ENCODE measurements at places on chromosomes 1 and 21.

DNA sequence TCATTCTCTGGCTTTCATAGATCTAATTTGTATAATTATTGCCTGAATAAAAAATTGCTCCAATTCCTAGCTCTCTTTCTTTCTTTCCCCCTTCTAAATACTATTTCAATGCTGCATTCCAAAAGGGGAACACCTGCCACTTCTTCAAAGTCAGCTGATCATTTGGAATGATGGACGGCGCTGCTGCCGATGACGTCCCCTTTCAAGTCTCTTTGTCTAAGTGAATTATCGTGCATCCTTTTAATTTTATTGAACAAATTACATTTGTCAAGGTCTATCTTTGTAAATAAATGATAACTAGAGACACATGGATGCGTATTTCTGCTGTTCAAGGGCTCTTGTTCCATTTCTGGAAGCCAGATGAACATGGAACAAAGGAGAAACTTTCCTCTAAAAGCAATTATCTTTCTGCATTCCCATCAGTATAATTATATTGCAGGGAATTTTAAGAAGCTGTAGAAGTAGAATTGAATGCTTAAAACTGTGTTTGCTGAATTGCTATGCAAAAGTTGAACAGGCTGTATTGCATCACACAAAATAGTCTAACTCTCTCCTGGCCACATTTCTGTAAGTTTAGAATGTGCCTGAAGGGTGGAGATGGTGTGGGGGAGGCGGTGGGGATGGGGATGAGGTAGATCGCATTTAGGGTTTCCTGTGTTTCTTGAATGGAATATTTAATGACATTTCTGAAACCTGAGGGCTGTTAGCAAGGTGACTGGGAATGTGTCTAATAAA lies 191.9 kb upstream of the LMO4 start:
- DNase-seq = no peak

DNA sequence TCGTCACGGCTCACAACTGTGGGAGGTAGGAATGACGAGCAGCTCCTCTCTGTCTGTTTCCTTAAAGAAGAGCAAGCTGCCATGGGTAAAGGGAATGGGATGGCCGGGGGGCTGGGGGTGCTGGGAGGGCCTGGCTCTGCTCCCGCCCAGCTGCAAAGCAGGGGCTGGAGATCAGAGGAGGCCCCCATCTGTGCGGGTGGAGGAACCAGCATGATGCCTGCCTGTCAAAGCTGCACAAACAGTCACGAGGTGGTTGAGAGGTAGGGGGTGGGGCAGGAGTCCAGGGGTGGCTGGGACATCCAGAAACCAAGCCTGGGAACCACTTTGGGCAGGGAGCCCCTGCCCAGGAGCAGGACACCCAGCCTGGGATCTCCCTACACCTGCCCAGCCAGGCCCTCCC lies 12.6 kb downstream of the SLC41A1 start:
- DNase-seq = peak; percentile 24

DNA sequence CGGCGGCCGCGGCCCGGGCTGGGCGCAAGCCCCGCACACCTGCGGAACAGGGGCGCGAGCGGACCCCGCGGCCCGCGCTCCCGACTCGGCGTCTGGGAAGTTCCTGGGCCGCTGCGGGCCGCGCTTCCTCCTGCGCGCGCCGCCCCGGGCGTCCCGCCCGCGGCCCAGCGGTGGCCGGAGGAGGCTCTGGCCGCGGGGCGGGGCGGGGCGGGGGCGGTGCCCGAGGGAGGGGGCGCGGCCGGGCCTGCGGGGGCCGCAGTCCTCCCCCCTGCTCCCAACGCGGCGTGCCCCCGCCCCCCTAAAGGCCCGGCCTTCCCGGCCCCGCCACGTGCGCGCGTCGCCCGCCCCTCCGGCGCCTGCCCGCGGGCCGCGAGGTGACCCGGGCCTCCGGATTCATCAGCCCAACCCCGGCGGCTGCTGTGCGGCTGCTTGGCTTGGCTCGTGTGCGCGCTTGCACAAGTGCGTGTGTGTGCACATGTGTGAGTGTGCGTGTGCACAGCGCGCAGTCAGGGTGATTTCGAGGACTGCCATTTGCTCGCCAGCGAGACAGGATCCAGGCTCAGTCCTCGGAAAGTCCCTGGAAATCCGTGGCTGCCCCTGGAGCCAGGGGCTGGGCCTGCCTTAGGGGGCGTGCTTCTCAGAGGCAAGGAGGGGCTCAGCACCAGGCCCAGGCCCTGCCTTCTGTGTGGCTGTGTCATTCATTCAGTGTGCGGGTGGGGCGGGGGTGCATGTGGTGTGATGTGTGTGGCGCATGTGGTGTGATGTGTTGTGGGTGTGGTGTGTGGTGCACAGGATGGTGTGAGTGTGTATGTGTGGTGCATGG lies at the start of gene C2CD2:
TSS of gene C2CD2 (minus strand) at position 188 of the 823 bp plus-strand sequence. CDS start 370 bp downstream, outside the sequence.
- DNase-seq = peak; percentile 59

- DNase-seq = no peak
These were observed 1.3 kb downstream of the IGSF9 start for GRCh38 chr1:159943908-159944622.

DNA sequence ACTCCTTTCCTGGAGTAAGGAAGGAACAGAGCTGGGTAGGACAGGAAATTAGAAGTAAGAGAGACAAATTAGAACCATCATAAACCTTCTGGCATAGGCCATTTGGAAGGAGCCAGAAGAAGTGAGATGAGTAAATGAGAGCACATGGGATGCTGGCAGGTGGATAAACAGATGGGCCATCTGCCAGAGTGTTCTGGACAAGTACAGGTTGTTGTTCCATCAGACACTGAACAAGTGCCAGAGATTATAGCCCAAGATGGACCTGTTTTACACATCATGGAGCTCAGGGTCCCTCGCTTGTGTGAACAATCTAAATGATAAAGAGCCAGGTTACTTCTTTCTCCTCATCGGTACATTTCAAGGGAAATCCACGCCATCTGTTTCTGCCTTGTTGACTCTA lies 200.3 kb downstream of the HHIPL2 start:
- no peak for DNase-seq

- no peak for DNase-seq
These were observed 124.8 kb upstream of the AJAP1 start for GRCh38 chr1:4529446-4530165.

GRCh38 chr1:154237880-154238506 lies 17.2 kb downstream of the UBAP2L start:
- no peak for DNase-seq

DNA sequence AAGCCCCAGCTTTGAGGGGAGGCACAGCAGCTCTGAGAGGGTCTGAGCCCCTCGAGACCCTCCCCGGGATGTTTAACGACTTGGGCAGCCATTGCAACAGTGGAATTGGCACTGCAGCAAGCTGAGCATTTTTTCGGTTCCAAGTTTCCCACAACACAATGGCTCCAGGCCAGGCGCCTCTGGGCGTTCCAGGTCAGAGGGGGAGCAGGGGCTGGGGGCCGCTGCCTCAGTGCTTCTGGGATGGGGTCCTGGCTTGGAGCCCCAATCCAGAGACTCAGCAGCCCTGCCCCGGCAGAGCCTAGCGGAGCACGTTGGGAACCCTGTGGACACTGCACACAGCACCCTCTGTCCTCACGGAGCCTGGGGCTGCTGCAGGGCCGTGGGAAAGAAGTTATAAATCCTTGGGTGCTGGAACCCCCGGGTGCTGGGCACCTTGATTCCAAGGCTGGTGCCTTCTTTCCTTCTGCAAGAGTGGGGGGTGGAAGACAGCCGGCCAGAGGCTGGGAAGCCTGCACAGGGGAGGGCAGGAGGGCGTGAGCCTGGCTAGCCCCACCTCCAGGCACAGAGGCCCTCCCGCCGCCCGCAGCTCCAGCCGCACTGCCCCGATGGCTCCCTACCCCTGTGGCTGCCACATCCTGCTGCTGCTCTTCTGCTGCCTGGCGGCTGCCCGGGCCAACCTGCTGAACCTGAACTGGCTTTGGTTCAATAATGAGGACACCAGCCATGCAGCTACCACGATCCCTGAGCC lies 50.1 kb downstream of the COL18A1 start:
- DNase-seq = peak; percentile 52

DNA sequence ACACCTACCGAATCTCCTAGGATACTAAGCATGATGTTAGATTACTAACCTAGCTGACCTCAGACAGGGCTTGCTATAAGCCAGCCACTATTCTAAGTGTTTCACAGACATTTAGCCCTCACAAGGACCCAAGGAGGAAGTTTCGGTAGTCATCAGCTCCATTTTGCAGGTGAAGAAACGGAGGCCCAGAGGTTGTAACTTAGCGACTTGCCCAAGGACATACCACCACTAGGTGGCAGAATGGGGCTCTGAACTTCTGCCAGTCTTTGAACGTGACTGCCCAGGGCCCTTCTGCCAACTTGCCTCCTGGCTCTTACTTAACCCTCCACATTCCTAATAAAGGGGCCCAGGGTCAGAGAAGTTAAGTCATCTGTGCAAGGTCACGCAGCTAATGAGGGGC lies 283.5 kb downstream of the C1orf94 start:
- no peak for DNase-seq

DNA sequence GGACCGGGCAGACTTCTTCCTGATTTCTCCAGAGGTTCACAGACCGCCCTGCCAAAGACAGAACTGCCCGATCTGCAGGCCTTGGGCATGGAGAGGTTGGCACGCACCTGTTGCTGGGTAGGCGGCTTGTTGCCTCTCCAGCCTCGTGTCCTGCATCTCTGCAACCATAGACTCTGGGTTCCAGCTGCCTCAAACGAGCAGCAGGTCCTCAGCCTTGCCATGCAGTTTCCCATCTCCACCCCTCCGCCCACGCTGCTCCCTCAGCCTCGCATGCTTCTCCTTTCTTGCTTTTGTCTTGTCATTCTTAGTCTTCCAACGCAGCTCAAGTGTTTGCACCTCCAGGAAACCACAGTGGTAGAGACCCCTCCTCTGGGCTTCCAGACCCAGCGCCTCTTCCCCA lies 126.2 kb downstream of the LACTBL1 start:
- no peak for DNase-seq

DNA sequence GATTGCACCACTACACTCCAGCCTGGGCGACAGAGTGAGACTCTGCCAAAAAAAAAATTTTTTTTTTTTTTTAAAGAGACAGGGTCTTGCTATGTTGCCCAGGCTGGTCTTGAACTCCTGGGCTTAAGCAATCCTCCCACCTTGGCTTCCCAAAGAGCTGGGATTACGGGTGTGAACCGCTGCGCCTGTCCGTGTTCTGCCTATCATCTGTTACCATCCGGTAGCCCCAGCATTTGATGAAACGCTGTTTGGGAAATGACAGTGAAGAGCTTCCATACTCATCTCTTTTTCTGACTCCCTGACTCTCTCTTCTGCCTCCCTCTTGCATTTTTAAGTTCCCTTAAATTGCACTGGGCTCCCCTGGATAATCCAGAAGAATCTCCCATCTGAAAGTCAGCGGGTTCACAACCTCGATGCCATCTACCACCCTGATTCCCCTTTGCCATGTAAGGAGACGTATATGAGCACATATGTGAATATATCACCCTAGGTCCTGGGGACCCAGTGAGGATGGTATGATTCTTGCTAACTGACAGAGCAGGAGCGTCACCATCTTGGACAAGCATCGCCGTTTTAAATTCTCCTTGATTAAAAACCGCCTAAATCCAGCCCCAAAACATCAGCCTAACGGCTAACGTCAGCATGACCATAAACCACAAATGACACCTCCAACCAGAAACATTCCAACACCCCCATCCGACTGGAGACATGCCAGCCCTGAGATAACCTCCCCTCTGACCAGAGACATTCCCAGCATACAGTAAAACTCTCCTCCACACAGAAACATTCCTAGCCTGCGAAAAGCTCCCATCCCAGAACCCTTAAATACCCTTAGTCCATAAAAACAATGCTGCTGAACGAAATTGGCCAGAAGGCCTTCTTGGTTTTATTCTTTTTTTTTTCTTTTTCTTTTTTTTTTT lies 12.4 kb downstream of the TNFRSF8 start:
- peak; percentile 46 for DNase-seq

DNA sequence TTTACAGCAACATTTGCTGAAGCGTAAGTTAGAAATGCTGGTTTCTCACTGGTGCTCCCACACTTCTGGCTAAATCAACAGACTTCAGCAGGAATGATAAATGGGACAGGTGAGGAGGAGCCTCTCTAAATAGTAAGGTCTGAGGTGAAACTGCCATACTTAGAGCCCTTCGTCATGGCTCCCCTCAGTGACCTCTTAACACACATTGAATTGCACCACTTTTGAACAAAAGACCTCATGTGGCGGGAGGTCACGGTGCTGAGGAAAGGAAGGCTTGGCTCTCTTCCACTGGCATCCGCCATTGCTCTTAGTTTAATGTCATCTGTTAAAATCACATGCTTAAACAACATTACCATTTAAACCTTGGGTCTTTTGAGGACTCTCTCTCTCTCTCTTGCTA lies 3.4 kb downstream of the MAP3K7CL start:
- no peak for DNase-seq

DNA sequence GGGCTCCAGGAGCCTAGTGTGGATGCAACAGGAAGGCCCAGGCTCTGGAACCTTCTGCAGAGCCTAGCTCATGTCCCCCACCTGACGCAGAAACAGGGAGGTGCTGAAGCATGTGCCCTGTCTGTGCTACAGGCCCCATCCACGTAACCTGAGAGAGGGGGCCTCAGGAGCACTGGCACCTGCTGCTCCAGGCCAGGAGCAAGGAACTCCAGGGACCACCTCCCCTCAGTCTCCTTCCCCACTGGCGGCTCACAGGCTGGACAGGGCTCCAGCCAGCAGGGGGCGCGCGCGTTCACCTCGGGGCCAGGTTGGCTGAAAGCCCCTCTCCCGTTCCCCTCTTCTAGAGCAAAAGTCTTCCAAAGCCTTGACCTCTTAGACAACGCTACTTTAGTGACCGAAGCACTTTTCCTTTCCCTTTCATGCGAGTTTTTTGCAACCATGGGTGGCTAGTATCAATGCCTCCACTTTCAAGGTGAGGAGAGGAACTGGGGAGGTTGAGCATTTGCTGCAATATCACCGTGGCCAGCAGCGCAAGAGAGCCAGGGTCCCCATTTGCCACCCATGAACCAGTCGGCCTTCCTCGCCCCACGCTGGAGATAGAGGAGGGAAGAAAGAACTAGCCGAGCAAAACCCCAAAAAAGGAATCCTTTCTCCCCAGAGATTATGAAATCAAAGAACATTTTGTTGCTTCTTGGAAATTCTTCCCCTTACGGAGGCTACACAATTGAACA lies 52.4 kb upstream of the GPR157 start:
- peak; percentile 66 for DNase-seq

- no peak for DNase-seq
These were observed 52.0 kb downstream of the S100B start for GRCh38 chr21:46552865-46553379.

DNA sequence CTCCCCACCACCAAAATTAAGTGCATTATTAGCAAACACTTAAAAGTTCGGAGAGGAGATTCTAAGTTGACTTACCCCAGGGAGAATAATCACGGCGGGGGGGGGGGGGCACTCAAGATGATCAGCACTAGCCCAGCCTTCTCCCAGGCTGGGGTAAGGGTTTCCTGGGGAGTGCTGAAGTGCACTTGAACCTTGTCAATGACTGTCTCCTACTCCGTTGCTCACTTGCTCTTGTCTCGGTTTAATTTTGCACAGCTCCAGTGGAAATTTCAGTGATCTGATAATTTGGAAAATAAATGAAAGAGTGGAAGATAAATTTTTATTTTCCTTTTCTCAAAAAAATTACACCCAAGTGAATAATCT lies 59.2 kb downstream of the PBX1 start:
- DNase-seq = no peak

Measured in astrocyte of the spinal cord (primary cell).